ENCODE measurements at places on chromosomes 4 and X. TPM values are rescaled to one million over a fixed set of nuclear protein-coding genes. Genes with fewer than 3 reads are reported as not detected.

DNA sequence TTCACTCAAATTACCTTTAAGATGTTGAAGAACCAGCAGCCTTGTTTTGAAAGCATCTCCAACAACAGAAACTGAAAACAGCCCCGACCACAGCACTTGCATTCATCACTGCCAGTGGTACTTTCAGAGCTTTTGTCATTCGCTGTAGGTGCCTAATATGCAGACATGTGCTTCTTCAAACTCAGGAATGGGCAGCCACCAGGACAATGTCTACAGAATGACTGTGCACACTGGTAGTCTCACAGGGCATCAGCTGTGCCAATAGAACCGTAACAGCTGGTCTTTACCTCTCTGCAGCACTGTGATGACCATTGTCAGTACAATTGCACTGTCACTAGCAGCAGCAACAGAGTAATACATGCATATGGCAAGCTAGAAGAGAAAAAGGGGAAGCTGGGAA lies 1149.7 kb downstream of the STPG2 start:
- DNase-seq, result no peak

Gene YY2
- polyA plus RNA-seq, result 0.86 TPM

GRCh38 chr4:183362916-183363542 lies 40.8 kb upstream of the CLDN24 start:
- DNase-seq, result no peak

- DNase-seq, result no peak
Observed at GRCh38 chr4:84710548-84710947, 127.6 kb downstream of the CDS1 start.

DNA sequence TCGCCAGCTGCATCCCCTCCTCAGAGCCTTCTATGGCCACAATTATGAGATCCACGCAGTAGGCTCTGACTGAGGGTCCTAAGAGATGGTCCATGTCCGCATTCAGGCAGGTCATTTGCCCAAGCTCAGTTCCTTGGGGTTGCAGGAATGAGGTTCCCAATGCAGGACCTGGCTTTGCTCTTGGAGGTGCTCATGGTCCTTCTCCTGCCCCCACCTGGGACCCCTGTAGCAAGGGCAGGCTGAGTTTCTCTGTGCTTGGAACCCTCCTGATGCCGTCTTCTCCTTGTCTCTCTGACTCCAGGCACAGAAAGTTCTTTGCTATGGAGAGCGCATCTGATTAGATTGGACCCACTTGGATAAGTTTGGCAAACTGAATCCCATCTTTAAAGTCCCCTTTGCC lies 16.5 kb upstream of the SHOX start:
- DNase-seq, result no peak

GRCh38 chr4:14583752-14584151 lies 418.5 kb upstream of the CPEB2 start:
- no peak for DNase-seq

- DNase-seq, result no peak
Observed at GRCh38 chrX:48002319-48002718, 1.5 kb downstream of the ZNF182 start.

Gene PDE5A
- 2.1 TPM for polyA plus RNA-seq

- DNase-seq, result no peak
Observed at GRCh38 chr4:126752702-126753101, 880.1 kb upstream of the INTU start.

- no peak for DNase-seq
Observed at GRCh38 chr4:41297832-41298231, 41.1 kb downstream of the UCHL1 start.

DNA sequence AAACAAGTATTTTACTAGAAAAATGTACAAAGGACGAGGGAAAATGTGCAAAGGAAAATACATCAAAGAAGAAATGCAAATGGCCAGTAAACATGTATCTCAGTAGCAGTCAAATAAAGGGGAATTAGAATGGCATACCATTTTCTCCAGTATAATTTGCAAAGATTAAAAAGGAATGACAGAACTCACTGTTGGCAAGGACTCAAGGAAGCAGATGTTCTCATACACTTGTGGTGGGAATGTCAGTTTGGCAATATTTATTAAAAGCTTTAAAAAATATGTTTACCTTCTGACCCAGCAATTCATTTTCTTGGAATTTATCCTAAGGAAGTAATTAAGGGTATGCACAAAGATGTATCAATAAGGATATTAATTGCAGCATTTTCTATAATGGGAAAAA lies 7.6 kb downstream of the CLCN5 start:
- DNase-seq, result no peak

GRCh38 chr4:20106921-20107320 lies 144.8 kb upstream of the SLIT2 start:
- no peak for DNase-seq

Gene RAI2
- polyA plus RNA-seq, result not detected

DNA sequence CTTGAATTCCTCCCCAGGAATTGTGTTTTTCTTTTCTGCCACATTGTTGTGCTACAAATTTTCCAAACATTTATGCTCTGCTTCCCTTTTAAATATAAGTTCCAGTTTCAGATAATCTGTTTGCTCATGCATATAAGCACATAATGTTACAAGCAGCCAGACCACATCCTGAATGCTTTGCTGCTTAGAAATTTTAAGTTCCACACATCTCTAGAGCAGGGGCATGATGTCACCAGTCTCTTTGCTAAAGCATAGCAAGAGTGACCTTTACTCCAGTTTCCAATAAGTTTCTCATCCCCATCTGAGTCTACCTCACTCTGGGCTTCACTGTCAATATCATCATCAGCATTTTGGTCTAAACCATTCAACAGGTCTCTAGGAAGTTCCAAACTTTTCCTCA lies 932.5 kb downstream of the SH3BGRL start:
- no peak for DNase-seq

GRCh38 chrX:130836447-130836846 lies 66.6 kb downstream of the ENOX2 start:
- DNase-seq, result no peak

Gene NDUFA1
- polyA plus RNA-seq, result 207 TPM

- no peak for DNase-seq
Observed at GRCh38 chrX:270848-271367, 10.3 kb upstream of the PLCXD1 start.

GRCh38 chr4:100164808-100165760 lies 25.2 kb downstream of the DDIT4L start:
- DNase-seq, result no peak

- no peak for DNase-seq
Observed at GRCh38 chrX:42290608-42291007, 367.3 kb upstream of the CASK start.

GRCh38 chrX:154513716-154514115 lies 2.3 kb downstream of the FAM3A start:
- DNase-seq, result no peak

Gene IL15
- 0.70 TPM for polyA plus RNA-seq

Gene FOXR2
- polyA plus RNA-seq, result not detected

- no peak for DNase-seq
Observed at GRCh38 chrX:133646719-133647116, 231.4 kb upstream of the GPC4 start.

DNA sequence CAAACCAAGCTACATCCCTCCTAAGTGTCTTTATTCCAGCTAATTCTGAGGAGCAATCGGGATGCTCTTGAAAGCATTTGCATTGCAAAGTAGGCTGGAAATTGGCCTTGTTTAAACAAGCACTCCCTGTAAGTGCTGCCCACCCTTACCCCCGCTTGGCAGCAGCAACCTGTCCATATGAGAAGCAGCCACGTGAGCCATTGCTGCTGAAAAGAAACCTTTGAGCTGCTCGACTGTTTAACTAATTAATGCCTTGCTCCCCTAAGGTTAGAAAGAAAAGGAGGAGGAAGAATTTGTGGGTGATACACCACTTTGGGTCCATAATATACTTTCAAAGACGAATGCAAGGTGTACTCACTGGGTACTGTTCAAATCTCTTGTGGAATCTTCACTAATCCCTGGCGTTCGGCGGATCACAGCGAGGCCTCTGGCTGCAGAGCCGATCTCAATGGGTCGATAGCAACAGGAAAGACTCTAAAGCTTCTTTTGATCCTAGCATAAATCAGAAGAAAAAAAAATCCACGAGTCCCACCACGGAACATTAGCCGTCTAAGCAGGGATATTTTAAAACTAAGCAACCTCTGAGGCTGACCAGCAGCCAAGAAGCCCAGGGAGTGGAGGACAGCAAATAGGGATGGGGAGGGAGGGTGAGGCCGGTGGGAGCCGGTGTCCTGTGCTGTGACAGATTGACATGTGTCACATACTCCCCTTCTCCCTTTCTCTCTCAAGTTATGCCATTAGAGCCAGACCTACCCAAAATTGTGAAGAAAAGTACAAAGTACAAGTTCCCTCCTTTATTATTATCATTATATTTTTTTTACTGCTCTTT lies 37.2 kb upstream of the MGST2 start:
- no peak for DNase-seq

DNA sequence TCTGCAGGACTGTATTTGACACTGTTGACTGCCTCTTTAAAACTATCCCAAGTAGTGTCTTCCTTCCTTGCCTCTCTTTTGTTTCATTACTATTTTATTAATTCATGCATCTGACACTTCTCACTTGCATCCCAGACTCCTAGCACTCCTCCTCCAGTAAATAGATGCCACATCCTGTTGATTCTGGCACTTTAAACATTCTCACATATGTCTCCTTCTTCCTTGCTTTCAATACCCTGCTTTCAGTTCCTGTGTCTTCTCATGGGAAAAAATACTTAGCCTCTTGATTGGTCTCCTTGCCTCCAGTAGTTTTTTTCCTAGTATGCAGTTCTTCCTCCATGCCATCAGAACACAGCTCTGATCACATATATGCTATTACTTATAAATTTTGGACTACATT lies 5.1 kb downstream of the RNF128 start:
- DNase-seq, result no peak

GRCh38 chrX:144896323-144896722 lies 351.0 kb upstream of the SPANXN1 start:
- no peak for DNase-seq

DNA sequence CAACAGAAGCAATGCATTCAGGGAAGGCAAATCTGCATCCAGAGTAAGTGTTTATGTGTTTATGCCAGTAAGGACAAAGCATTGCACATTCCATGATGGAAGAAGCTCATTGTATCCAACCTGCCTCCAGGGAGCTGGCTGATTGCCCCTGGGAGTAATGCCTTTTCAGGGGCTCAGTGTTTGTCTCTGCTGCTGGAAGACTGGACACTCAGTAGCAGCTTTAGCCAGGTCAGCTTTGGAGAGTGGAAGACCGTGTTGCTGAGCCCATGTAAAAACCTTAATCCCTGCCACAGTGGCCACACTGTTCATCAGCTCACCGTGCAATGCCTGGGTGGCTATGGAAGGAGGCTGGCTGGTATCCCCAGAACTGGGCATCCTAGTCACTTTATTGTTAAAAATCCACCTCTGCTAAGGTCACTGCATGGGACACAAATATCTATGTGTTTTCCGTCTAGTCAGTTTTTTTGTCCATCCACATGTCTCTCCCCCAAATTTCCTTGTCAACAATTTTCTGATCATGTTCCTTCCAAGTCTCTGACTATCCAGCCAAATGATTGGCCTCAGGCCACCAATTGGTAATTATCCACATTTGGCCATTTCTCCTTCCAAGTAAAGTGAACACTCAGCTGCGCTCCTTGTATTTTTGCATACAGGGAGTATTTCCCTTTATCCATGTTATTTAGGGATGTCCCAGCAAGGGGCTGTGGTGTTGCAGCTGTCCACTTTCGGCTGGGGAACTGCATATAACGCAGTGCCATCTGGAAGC lies 2044.5 kb upstream of the AGA start:
- DNase-seq, result no peak

DNA sequence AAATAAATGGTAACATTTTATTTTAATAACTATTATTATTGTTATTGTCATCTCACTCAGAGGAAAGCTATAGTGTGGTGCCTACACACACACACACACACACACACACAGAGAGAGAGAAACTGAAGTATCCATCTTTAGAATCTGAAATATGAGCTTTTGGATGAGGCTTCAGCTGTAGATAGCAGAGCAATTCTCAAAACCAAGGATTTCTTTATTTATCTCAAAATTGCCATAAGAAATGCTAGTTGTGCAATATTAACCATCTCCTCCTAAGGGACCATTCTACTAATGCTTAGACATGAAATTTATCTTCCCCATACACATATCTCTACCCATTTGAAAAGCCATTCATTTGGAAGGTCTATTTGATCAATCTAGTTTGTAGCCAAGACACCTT lies 50.1 kb upstream of the SGMS2 start:
- no peak for DNase-seq

Gene SPARCL1
- polyA plus RNA-seq, result not detected

Gene SH3RF1
- 4.6 TPM for polyA plus RNA-seq

Gene TCEAL2
- not detected for polyA plus RNA-seq

GRCh38 chrX:111695297-111695880 lies 14.4 kb downstream of the ALG13 start:
- no peak for DNase-seq

DNA sequence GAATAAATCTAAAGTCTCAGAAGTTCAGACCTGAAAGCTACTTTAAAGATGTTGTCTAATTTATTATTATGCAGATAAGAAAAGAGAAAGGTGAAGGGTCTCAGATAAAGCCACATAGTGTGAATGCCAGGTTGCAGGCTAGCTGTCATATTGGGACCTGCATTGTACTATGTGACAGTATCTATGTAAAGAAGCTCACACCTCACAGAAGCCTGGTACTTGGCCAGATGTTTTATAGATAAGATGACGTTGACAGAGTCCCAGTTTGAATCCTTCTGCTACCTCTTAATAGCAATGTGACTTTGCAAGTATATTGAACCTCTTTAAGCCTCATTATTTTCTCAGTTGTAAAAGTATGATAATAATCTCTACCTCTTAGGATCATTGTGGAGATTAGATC lies 227.0 kb downstream of the SPRY1 start:
- DNase-seq, result no peak

- DNase-seq, result no peak
Observed at GRCh38 chr4:89137695-89138094, 26.4 kb downstream of the TIGD2 start.

GRCh38 chr4:99714179-99714578 lies 56.6 kb upstream of the C4orf54 start:
- DNase-seq, result no peak

GRCh38 chrX:138082896-138083295 lies 517.0 kb downstream of the ZIC3 start:
- DNase-seq, result no peak

DNA sequence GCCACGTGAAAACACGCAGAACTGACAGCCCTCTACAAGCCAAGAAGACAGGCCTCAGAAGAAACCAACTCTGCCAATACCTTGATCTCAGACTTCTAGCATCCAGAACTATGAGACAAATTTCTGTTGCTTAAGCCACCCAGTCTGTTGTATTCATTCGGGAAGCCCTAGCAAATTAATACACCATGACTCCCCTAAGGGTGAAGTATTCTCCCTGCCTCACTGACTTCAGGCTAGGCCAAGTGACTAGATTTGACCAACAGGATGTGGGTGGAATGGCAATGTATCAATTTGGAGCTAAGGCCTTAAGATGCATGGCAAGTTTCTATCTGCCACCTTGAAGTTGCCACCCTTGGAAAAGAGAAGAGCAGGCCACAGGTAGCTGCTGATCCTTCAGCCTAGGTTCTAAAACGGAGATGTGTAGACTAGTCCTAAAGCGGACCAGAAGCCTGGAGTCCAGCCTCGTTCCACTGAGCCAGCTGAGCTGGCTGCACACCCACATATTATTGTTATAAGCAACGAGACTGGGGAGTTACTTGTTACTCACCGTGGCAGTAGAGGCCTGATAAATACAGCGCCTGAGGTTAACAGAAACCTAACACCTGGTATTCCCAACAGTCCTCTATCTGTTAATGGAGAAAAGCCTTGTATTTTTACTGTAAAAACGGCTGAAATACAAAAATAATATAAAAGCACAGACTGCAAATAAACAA lies 16.4 kb downstream of the SCARB2 start:
- no peak for DNase-seq

- DNase-seq, result no peak
Observed at GRCh38 chr4:37232315-37232714, 12.2 kb upstream of the NWD2 start.

Gene KLKB1
- polyA plus RNA-seq, result 0.04 TPM

- no peak for DNase-seq
Observed at GRCh38 chr4:40227284-40227683, 30.5 kb downstream of the RHOH start.

All from keratinocyte (primary cell).